ENCODE measurements at places on chromosomes 5 and 9.

GRCh38 chr5:113217619-113218184 lies 217.1 kb downstream of the TSSK1B start:
- DNase-seq: no peak

DNA sequence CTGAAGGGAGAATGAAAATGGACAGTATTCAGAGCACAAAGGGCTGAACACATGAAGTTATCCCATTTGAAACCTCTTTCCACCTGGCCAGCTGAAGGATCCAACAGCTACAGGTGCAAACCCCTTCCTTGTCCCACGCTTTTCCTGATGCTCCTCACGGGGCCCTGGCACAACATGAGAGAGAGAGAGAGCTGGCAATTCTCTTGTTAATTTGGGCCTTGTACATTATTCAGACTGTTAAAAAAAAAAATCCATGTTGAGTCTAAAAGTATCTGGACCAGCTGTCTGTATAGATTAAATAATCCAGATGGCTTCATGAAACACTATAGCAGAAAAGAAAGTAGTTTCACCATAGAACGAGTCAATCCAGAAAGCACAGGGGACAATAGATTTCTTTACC lies 74.1 kb downstream of the HMHB1 start:
- no peak for DNase-seq

DNA sequence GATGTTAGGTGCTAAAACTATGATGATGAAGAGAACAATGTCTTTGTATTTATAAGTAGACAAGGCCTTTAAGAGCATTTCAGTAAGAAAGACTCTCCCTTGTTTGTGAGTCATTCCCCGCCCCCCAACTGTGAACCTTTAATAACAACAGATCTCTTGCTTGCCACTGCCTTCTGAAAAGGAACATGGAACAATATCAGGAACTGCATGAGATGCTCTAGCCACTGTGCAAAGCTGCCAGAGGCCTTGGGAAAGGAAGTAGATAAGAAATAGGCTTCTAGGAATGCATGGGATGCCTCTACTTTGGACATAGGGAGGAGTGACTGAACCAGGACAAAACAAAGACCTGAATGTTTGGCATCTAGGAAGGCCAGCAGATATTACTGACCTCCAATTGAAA lies 296.1 kb upstream of the MPDZ start:
- no peak for DNase-seq

- no peak for DNase-seq
These were observed 485.9 kb upstream of the C9orf72 start for GRCh38 chr9:28059192-28059591.

- DNase-seq: no peak
These were observed 139.9 kb downstream of the RFX3 start for GRCh38 chr9:3385871-3386270.

GRCh38 chr9:136439481-136440408 lies at the start of gene INPP5E:
Gene INPP5E (minus strand): TSS chr9:136439845. CDS start chr9:136439419, 426 bp downstream.
- DNase-seq: peak; percentile 72
